ENCODE measurements at places on chromosomes 4 and X. TPM values are rescaled to one million over a fixed set of nuclear protein-coding genes. Genes with fewer than 3 reads are reported as not detected.

- no peak for DNase-seq
Measured at GRCh38 chr4:40745285-40745984, 4.3 kb upstream of the NSUN7 start.

- DNase-seq = no peak
Measured at GRCh38 chr4:706834-707598, 1.4 kb downstream of the PCGF3 start.

- no peak for DNase-seq
Measured at GRCh38 chrX:69320116-69320515, 154.9 kb upstream of the PJA1 start.

DNA sequence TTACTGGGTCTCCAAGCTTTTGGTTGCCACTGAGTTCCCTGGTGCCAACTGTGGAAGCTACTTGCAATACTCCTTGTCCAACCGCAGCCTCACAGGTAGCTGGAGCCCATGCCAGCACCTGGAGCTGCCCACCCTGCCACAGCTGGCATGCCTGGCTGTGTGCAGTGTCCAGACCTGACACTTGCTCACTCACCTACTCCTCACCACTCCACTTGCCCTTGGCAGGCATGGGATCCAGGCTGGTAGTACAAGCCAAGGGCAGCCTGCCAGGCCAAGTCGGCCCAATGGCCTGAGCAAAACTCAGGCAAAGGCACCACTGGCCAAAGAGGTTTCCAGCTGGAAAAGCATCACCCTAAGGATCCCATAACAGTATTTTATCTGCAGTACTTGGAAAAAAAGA is 246.3 kb downstream of the PDGFC start:
- no peak for DNase-seq

PNMA6A gene
- total RNA-seq = 7.9 TPM

ATP1B4 gene
- total RNA-seq = not detected

POU4F2 gene
- total RNA-seq = not detected

- no peak for DNase-seq
Measured at GRCh38 chrX:139298437-139298836, 232.1 kb upstream of the F9 start.

DNA sequence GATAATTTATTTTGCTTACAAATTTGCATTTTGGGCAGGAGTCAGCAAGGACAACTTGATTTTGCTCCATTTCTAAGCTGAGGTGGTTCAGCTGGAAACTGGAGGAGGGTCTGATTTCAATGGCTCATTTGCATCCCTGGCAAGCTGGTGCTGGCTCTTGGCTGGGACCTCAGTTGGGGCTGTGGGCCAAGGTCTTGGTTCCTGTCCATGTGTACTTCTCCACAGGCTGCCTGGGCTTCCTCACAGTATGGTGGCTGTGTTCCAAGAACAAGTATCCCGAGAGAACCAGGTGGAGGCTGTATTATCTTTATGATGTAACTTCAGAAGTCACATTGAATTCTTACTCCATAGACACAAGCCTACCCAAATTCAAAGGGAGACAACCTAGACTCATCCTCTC is 77.0 kb upstream of the STX18 start:
- DNase-seq = no peak

MED12 gene
- total RNA-seq = 25.3 TPM

NR0B1 gene
- total RNA-seq = 0.41 TPM

DNA sequence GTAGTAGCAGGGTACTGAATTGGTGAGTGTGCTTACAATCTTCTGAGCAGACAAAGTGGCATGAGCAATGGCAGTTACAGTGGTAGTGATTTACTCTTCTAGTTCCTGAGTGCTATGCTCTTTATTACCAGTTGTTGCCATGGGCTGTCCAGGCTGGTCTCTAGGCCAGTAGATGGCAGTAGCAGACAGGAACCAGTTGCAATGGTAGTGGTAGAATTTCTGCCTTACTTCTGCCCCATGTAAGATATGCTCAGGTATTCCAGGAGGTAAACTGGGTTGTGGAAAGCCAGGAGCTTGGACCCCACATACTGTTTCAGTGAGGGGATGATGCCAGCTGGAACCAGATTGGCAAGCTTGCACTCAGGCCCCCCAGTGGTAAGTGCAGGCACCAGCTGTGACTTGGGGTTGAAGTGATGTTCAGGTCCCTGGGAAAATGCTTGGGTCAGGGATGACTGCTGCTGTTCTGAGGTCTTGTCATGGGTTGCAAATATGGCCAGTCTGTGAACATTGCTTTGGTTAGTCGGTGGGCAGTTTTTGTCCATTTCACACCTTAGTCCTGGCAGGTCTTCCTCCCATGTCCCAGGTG is 63.0 kb upstream of the ZXDB start:
- no peak for DNase-seq

- no peak for DNase-seq
Measured at GRCh38 chrX:19382555-19383145, 38.9 kb downstream of the PDHA1 start.

VCX2 gene
- total RNA-seq = not detected

DNA sequence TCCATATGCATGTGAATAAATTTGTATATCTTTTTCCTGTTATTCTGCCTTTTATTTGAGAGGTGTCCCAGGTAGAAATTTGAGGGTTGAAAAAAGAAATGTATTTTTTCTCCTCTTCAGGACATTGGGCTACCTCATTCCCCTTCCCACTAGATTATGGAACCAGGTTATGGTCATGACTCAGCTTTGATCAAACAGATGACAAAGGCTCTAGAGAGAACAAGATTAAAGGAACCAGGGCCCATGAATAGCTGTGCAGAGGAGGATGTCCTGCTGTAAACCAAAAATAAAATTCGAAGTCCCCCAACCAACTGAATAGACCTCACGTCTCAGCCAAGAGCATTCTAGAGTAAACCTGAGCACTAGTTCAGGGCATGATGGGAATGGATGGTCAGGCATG is 313.2 kb downstream of the RAPGEF2 start:
- no peak for DNase-seq

- no peak for DNase-seq
Measured at GRCh38 chr4:86845593-86845992, 3.6 kb downstream of the SLC10A6 start.

TRPC3 gene
- not detected for total RNA-seq

EDA gene
- total RNA-seq = 2.5 TPM

- peak; percentile 63 for DNase-seq
Measured at GRCh38 chr4:183348706-183349659, 26.8 kb upstream of the CLDN24 start.

GRCh38 chr4:40613456-40613855 is 16.2 kb downstream of the RBM47 start:
- no peak for DNase-seq

GRCh38 chr4:153495480-153496193 is 29.5 kb downstream of the TMEM131L start:
- DNase-seq = no peak

- DNase-seq = no peak
Measured at GRCh38 chr4:98319021-98319420, 57.8 kb downstream of the RAP1GDS1 start.

DNA sequence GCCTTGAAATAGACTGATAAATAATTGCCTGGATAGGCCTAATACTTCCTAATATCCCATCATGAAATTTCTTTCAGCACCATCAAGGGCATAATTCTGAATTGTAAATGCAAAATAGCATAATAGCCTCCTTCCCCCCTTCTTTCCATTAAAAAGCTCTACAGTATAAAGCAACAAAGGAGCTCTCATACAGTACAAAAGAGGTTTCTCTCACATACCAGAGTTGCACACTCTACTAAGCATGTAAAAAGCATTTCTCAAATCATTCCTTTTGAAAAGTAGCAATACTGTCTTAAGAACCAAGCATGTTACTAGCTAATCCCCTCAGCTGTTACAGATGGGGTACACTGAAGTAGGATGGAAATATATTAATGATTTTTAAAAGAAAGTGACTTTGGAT is 509.0 kb downstream of the KLHL13 start:
- no peak for DNase-seq

- DNase-seq = peak; percentile 32
Measured at GRCh38 chrX:109472939-109473735, 8.7 kb downstream of the GUCY2F start.

DNA sequence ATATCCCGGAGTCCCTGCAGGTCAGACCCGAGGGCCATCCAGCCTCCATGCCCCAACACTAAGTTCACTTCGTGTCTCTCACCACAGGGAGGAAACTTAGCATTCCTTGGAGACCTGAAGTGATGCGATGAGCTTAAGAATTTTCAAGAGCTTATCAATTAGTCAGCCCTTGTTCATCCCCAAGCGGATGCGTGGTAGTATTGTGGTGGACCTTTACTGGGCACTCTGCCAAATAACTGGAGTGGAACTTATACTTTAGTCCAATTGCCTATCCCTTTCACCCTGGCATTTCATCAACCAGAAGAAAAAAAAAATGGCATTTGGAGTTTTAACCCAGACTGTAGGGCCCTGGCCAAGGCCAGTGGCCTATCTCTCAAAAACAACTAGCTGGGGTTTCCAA is 137.1 kb downstream of the RELL1 start:
- peak; percentile 87 for DNase-seq

DNA sequence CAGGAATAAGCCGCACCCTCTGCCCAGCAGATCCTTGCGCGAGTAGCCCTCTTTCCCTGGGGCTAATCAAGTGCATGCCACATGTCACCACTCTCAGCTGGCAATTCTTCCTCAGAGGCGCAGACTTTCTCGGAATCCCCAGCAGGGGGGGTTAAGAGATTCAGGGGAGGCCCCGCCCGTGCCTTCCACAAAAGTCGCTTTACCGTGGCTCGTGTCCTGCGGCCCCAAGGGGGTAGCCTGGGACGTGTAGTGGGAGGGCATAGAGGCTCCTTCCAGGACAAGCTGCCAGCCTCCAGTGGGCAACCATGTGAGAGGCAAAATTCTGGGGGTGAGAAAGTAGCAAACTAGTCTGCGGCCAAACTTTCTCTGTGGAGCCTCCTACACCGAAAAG is 652 bp downstream of the SRPX start:
- DNase-seq = no peak

DNA sequence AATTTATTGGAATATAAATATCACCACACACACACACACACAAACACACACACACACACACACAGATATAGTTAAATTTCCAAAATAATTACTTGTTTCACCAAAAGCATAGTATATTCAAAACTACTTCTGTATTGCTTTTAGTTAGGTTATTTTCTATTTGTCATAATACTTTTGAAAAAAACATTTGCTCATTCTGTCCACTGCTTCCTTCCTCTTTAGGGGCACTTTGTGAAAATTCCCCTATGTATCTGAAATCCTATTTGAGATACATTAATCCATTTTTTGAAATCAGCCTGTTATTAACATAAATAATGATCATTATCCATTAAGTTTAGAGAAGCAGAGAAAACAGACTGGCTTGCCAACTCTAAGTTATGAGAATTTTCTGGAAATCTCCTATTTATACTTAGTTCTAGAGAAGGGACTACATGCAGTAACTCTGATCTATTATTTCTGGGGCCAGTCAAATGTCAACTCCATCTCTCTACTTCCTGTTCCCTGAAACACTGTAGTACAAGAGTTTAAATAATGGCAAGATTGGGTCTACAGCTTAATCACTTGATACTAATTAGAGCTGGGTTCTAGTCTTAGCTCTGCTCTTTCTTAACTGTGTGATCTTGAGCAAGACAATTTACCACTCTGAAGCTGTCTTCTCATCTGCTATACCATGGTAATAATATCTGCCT is 54.4 kb upstream of the GPR174 start:
- no peak for DNase-seq

DNA sequence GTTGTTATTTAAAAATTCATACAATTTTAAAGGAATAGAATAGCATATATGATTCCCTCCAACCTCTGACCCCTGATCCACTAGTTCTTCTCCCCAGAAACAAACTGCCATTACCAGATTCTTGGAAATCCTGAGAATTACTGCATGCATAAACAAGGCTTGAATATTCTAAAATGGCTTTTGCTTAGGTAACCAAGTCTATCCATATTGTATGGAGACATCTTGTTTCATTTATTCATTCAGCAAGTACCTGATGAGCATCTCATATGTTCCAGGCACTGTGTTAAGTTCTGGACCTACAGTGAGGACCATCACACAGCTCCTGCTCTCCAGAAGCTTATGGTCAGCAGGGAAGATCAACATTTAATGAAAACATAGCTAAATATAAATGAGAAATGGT is 49.4 kb downstream of the TMEM164 start:
- DNase-seq = no peak

DNA sequence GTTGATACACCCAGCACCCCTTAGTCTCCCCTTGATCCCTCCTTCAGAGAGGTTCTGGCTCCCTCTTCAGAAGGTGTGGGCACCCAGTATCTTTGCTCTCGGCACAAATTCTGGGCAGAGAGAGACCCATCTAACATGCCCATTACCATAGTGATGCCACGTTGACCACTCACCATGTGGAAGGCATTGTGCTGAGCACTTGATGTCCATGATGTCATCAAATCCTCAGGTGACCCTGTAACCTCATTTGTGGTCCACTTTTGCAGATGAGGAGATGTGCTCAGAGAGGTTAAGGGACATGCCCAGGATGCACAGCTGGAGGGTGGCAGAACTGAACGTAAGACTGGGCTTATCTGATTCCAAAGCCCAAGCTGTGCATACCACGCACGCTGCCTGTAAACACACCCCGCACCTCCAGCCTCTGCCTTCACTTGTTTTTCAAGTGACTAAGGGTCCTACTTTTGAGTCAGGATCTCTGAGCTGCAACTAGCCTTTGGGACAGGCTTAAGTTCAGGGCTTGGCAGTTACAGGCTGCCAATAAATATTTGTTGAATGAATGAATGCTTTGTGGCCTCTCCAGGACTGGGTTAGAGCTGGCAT is 55.2 kb downstream of the HTRA3 start:
- DNase-seq = no peak

DNA sequence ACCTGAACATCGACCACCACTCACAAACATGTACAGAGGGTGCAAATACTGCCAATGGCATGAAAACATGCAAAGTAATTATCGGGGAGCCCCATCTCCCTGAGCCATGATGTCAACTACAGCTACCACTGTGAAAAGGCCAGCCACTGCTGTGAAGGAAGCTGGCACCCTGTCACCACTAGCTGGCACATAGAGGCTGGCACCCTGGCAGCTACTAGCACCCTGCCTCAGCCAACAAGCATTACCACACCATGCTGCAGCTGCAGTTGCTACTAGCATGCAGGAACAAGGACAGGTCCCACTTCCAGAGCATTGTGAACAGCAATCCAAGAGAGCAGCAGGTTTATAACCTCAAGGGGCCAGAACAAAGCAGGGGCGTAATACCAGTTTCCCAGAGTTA is 81.4 kb downstream of the PRR32 start:
- no peak for DNase-seq

GRCh38 chrX:101393530-101394305 is 2.9 kb downstream of the RPL36A start:
- no peak for DNase-seq

SLC9A7 gene
- total RNA-seq = 9.8 TPM

CYSLTR1 gene
- total RNA-seq = not detected

GRCh38 chr4:53005808-53006207 is 143.7 kb downstream of the RASL11B start:
- no peak for DNase-seq

DNA sequence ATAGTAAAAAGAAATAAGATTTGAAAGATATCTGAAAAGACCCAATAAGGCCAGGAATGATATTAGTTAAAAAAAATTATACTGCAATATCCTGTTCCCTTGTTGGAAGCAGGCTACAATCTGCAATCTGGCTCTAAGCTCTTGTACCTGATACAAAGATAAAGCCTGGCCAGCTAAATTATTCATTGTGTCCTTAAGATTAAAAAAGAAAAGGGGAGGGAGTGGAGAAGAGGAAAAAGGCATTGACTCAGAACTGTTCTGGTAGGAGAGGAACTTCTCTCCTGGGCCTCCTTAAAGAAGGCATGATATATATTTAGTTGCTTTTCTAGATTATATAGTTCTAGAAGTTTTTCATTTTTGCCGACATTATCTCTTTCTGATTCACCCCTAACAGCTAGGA is 46.7 kb downstream of the IRF2 start:
- DNase-seq = no peak

GABRB1 gene
- total RNA-seq = not detected

CRMP1 gene
- total RNA-seq = 15.4 TPM

- DNase-seq = no peak
Measured at GRCh38 chr4:185740471-185740873, 71.5 kb downstream of the SORBS2 start.
